ENCODE measurements at places on chromosomes 12 and 14. TPM values are rescaled to one million over a fixed set of nuclear protein-coding genes. Genes with fewer than 3 reads are reported as not detected.

TSPAN9 gene
- 71.5 TPM for total RNA-seq

SIX6 gene
- total RNA-seq = not detected

ABHD12B gene
- not detected for total RNA-seq

IGFBP6 gene
- 8.5 TPM for total RNA-seq

HOXC10 gene
- total RNA-seq = not detected

EIF4B gene
- 1,037 TPM for total RNA-seq

OR6C70 gene
- not detected for total RNA-seq

PTMS gene
- 126 TPM for total RNA-seq

BICDL1 gene
- not detected for total RNA-seq
